ENCODE measurements at places on chromosomes 12 and 14. TPM values are rescaled to one million over a fixed set of nuclear protein-coding genes. Genes with fewer than 3 reads are reported as not detected.

Gene GPR65
- not detected for total RNA-seq

Gene KCNJ8
- total RNA-seq: 0.29 TPM

Gene WNT5B
- total RNA-seq: 2.2 TPM

Gene EXOC3L4
- total RNA-seq: 1.1 TPM

Gene KRT85
- total RNA-seq: not detected

Gene KLRK1
- not detected for total RNA-seq

Gene KRT77
- total RNA-seq: not detected

Gene BDKRB2
- 2.6 TPM for total RNA-seq

Gene LRCOL1
- not detected for total RNA-seq

Gene SMCO3
- total RNA-seq: not detected

Gene ANO4
- total RNA-seq: not detected

Gene NKX2-1
- 0.03 TPM for total RNA-seq

Gene TAS2R46
- total RNA-seq: 0.08 TPM

Gene PAPOLA
- 88.5 TPM for total RNA-seq

Gene ARID2
- total RNA-seq: 9.3 TPM

Gene SERPINA1
- total RNA-seq: 0.67 TPM

Gene HCAR1
- total RNA-seq: 0.02 TPM

Gene PPP1R1A
- 0.18 TPM for total RNA-seq

Gene MDGA2
- not detected for total RNA-seq

Gene GLS2
- 0.11 TPM for total RNA-seq

Gene PLEKHH1
- 4.2 TPM for total RNA-seq

Gene ATP23
- 5.6 TPM for total RNA-seq

Gene KITLG
- total RNA-seq: 12.1 TPM

Gene C12orf54
- not detected for total RNA-seq

Gene BCL11B
- 0.20 TPM for total RNA-seq

Gene CKB
- total RNA-seq: 97.7 TPM

Gene TIGAR
- 38.4 TPM for total RNA-seq

Gene MIP
- not detected for total RNA-seq

Gene TMEM119
- total RNA-seq: 0.09 TPM

Gene ZNF740
- total RNA-seq: 12.2 TPM

Gene HNF1A
- total RNA-seq: 5.6 TPM

Gene CAPS2
- total RNA-seq: 2.2 TPM

Gene TMEM30B
- 0.27 TPM for total RNA-seq

Gene SRRM4
- total RNA-seq: not detected

Gene BCAT1
- total RNA-seq: 8.8 TPM

Gene SDS
- 0.42 TPM for total RNA-seq

Gene ADSS1
- total RNA-seq: 5.6 TPM

Gene AMIGO2
- 140 TPM for total RNA-seq

Gene IL22
- not detected for total RNA-seq

Gene DEGS2
- total RNA-seq: 1.2 TPM

Gene KRT75
- total RNA-seq: 0.13 TPM

Gene MIPOL1
- total RNA-seq: 3.6 TPM

Gene RNASE7
- total RNA-seq: not detected

Gene PARPBP
- 22.1 TPM for total RNA-seq

Gene RHOJ
- total RNA-seq: not detected

Gene KRT82
- total RNA-seq: not detected

Gene KRT81
- total RNA-seq: 4,015 TPM

Gene CPNE6
- not detected for total RNA-seq

Gene MMP19
- total RNA-seq: 0.31 TPM

Gene IAPP
- total RNA-seq: not detected

Gene ACSS3
- 0.05 TPM for total RNA-seq

Gene SPTB
- total RNA-seq: 1.5 TPM

Gene KRT80
- total RNA-seq: 58.1 TPM

Gene SAMD15
- total RNA-seq: 2.0 TPM

Gene GNB3
- 2.2 TPM for total RNA-seq

Gene SRGAP1
- 10.6 TPM for total RNA-seq

Gene PROX2
- not detected for total RNA-seq

Gene DDX51
- 19.9 TPM for total RNA-seq
